Activated T-helper 2 cell treated with anti-CD3 and anti-CD28 coated beads, Interferon-gamma antibody, Interleukin-2, Interleukin-4, amounts not matched to agents 10 μg/mL and 5 μg/mL and 100 μg/mL, durations not matched to agents 14 hours and 24 hours and 36 hours (primary cell): ENCODE measurements at places on chromosomes 3 and 15. TPM values are rescaled to one million over a fixed set of nuclear protein-coding genes. Genes with fewer than 3 reads are reported as not detected.

Gene CPNE9
- 0.50 TPM in 1 of 2 replicates, not detected in the other for total RNA-seq

Gene TAGLN3
- 0.34 and 0.46 TPM in 2 replicates for total RNA-seq

Gene SLC51B
- total RNA-seq = not detected in 2 replicates

Gene BSN
- total RNA-seq = 0.09 and 0.11 TPM in 2 replicates

Gene RTP1
- total RNA-seq = not detected in 2 replicates

Gene KCNH8
- total RNA-seq = not detected in 2 replicates

Gene VILL
- 11.8 and 12.8 TPM in 2 replicates for total RNA-seq

Gene IL1RAP
- 34.5 and 38.6 TPM in 2 replicates for total RNA-seq

Gene KIF23
- total RNA-seq = 44.5 and 46.8 TPM in 2 replicates

Gene TMEM108
- total RNA-seq = 0.07 TPM in 1 of 2 replicates, not detected in the other

Gene RAB6B
- 4.6 and 7.6 TPM in 2 replicates for total RNA-seq

Gene EFHB
- 0.94 TPM in 1 of 2 replicates, not detected in the other for total RNA-seq

Gene GOLIM4
- 17.2 and 18.3 TPM in 2 replicates for total RNA-seq

Gene CP
- not detected in 2 replicates for total RNA-seq

Gene UROC1
- total RNA-seq = not detected in 2 replicates

Gene FSIP1
- 0.14 and 0.16 TPM in 2 replicates for total RNA-seq

Gene UPK1B
- not detected in 2 replicates for total RNA-seq
